ENCODE measurements at places on chromosomes 12 and 14.

- DNase-seq: no peak
- no peaks in the 10 kb centered on the region for H3K36me3 ChIP-seq
- no peak overlapping the region for H3K4me3 ChIP-seq
- no peak overlapping the region for H3K27ac ChIP-seq
These were observed 94.5 kb downstream of the PLXNC1 start for GRCh38 chr12:94242901-94243300.

- no peaks in the 10 kb centered on the region for H3K27me3 ChIP-seq
- no peaks in the 10 kb centered on the region for H3K36me3 ChIP-seq
- DNase-seq: no peak
These were observed 21.2 kb upstream of the RNASE12 start for GRCh38 chr14:20612403-20612802.

- H3K4me1 ChIP-seq: peaks cover 41% of the 10 kb centered on the region
- no peak overlapping the region for H3K27ac ChIP-seq
- H3K27me3 ChIP-seq: no peaks in the 10 kb centered on the region
- H3K4me3 ChIP-seq: no peak overlapping the region
- H3K36me3 ChIP-seq: no peaks in the 10 kb centered on the region
These were observed 57.5 kb downstream of the PLEKHA5 start for GRCh38 chr12:19186722-19187661.

GRCh38 chr14:37150414-37150813 lies 22.0 kb downstream of the SLC25A21 start:
- peaks cover 2% of the 10 kb centered on the region for H3K4me1 ChIP-seq
- H3K27ac ChIP-seq: no peak overlapping the region
- H3K36me3 ChIP-seq: peaks cover 1% of the 10 kb centered on the region
- no peak overlapping the region for H3K4me3 ChIP-seq

- H3K4me3 ChIP-seq: peak overlapping the region; percentile 15
- DNase-seq: no peak
- peak overlapping the region; percentile 80 for H3K27ac ChIP-seq
- no peaks in the 10 kb centered on the region for H3K27me3 ChIP-seq
- H3K36me3 ChIP-seq: peaks cover 2% of the 10 kb centered on the region
These were observed 75.3 kb upstream of the TMPO start for GRCh38 chr12:98439981-98440581.

- peaks cover 45% of the 10 kb centered on the region for H3K4me1 ChIP-seq
- peak overlapping the region; percentile 84 for H3K27ac ChIP-seq
- DNase-seq: no peak
- H3K4me3 ChIP-seq: peak overlapping the region; percentile 27
- peaks cover 7% of the 10 kb centered on the region for H3K36me3 ChIP-seq
These were observed 162.4 kb downstream of the C12orf75 start for GRCh38 chr12:105492591-105493545.

DNA sequence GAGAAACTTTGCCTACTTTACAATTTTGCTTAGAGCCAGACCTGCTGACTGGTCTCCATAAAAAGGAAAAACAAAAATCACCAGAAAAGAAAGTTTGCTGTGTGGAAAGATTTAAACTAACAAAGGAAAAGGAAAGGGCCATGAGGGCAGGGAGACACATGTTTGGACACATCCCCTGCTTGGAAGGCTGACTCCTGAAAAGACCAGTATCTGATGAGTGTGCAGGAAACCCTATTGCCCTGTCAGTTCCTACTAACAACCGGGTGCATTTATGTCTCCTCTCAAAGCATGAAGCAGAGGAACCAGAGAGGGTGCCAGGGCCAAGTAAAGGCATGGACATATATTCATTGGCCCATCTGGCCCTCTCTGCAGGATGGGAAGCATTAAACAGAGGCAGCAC lies 7.0 kb upstream of the STAB2 start:
- H3K27ac ChIP-seq: no peak overlapping the region
- H3K36me3 ChIP-seq: no peaks in the 10 kb centered on the region

- H3K4me3 ChIP-seq: no peak overlapping the region
- peaks cover 8% of the 10 kb centered on the region for H3K4me1 ChIP-seq
- no peaks in the 10 kb centered on the region for H3K27me3 ChIP-seq
- no peak overlapping the region for H3K27ac ChIP-seq
These were observed 54.3 kb downstream of the PLEKHG7 start for GRCh38 chr12:92756898-92757596.

DNA sequence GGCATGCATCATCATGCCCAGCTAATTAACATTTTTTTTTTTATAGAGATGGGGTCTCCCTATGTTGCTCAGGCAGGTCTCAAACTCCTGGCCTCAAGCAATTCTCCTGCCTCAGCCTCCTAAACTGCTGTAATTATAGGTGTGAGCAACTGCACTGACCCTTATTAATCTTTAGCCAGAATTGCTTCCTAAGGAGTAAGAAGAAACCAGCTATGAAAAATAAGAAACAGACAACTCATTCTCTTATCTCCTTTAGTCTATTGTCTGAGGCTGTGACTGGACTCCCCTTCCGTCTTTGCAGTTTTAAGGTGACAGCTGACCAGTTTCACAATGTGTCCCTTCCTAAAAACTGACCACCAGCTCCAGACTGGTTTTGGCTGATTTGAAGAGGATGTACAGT lies 52.4 kb downstream of the EMP1 start:
- H3K27ac ChIP-seq: no peak overlapping the region
- H3K4me1 ChIP-seq: no peaks in the 10 kb centered on the region
- no peaks in the 10 kb centered on the region for H3K36me3 ChIP-seq
- no peak for DNase-seq

GRCh38 chr14:61516118-61516743 lies 179.1 kb upstream of the HIF1A start:
- H3K27ac ChIP-seq: peak overlapping the region; percentile 19
- H3K36me3 ChIP-seq: no peaks in the 10 kb centered on the region
- peaks cover 54% of the 10 kb centered on the region for H3K4me1 ChIP-seq
- H3K4me3 ChIP-seq: no peak overlapping the region

DNA sequence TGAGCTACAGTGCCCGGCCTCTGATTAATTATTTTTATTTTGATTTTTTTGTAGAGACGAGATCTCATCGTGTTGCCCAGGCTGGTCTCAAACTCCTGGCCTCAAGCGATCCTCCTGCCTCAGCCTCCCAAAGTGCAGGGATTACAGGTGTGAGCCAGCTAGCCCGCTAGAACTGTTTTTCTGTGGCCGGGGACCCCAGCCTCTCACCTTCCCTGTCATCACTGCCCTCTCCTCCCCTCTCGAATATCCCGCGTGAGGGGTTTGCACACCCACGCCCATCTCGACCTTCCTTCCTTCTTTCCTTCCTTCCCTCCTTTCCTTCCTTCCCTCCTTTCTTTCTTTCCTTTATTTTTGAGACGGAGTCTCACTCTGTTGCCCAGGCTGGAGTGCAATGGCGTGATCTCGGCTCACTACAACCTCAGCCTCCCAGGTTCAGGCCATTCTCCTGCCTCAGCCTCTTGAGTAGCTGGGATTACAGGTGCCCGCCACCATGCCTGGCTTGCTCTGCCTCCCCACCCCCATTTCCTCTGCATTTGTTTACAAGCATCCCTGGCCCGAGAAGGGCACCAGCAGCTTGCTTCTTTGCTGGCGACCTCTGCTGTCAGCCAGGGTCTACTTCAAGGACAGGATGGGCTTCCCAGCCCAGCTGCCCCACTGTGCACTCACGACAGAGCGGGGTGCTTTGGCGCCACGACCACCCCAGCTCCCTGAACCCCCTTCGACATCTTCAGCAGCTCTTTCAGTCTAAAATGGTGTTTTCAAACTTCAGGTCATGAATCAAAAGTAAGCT lies 4.3 kb upstream of the TRAF3 start:
- peaks cover 15% of the 10 kb centered on the region for H3K4me1 ChIP-seq
- H3K27ac ChIP-seq: peak overlapping the region; percentile 33
- H3K36me3 ChIP-seq: no peaks in the 10 kb centered on the region
- H3K27me3 ChIP-seq: no peaks in the 10 kb centered on the region
- DNase-seq: peak; percentile 54

- H3K4me1 ChIP-seq: peaks cover 34% of the 10 kb centered on the region
- no peaks in the 10 kb centered on the region for H3K27me3 ChIP-seq
- peak overlapping the region; percentile 38 for H3K4me3 ChIP-seq
- DNase-seq: no peak
These were observed 132.5 kb downstream of the DAAM1 start for GRCh38 chr14:59320763-59321625.

GRCh38 chr12:108734200-108734906 lies 3.0 kb upstream of the CORO1C start:
- no peak for DNase-seq
- H3K27me3 ChIP-seq: no peaks in the 10 kb centered on the region
- H3K4me1 ChIP-seq: peaks cover 17% of the 10 kb centered on the region
- no peak overlapping the region for H3K4me3 ChIP-seq

GRCh38 chr12:48031135-48031960 lies 27.1 kb upstream of the COL2A1 start:
- H3K27ac ChIP-seq: no peak overlapping the region
- no peak for DNase-seq
- H3K36me3 ChIP-seq: no peaks in the 10 kb centered on the region
- H3K4me3 ChIP-seq: no peak overlapping the region
- H3K4me1 ChIP-seq: peaks cover 14% of the 10 kb centered on the region
- H3K27me3 ChIP-seq: peaks cover 4% of the 10 kb centered on the region

DNA sequence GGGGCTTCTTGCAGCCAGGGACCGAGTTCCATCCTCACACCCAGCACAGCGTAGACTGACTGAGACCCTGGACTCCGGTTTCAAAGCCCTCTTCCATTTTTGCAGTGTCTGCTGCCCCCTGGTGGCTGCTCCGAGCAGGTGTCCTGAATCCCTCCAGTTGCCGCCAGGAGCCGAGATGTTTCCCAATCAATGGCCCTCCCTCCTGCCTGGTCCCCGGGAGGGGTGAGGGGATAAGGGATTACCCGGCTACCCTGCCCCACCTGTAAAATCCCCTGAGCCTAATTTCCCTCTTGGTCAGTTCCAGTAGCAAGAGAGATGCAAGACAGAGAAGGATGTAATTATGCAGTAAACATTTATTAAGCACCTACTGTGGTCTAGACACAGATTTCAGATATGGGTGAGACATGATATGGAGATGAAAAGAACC lies 55.0 kb downstream of the PHETA1 start:
- peaks cover 18% of the 10 kb centered on the region for H3K27me3 ChIP-seq
- H3K4me3 ChIP-seq: no peak overlapping the region
- DNase-seq: no peak
- peaks cover 5% of the 10 kb centered on the region for H3K4me1 ChIP-seq
- no peaks in the 10 kb centered on the region for H3K36me3 ChIP-seq

DNA sequence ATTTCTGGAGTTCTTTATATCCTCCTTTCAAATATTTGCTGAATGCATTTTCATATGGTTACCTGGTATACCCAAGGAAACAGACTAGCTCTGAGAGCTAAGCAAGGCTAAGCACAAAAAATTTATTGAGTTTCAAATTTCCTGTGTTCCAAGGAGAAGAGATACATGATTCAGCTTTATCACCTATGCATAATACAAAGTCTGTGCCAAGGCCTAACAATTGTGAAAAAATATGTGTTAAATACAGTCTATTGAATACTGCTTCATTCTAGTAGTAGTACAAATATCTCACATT lies 103.7 kb upstream of the LGR5 start:
- H3K27me3 ChIP-seq: peaks cover 2% of the 10 kb centered on the region
- H3K4me3 ChIP-seq: no peak overlapping the region
- no peak overlapping the region for H3K27ac ChIP-seq
- H3K36me3 ChIP-seq: peaks cover 7% of the 10 kb centered on the region
- peaks cover 3% of the 10 kb centered on the region for H3K4me1 ChIP-seq

GRCh38 chr12:10501030-10501429 lies 4.7 kb upstream of the EIF2S3B start:
- H3K27me3 ChIP-seq: peaks cover 12% of the 10 kb centered on the region
- peaks cover 2% of the 10 kb centered on the region for H3K36me3 ChIP-seq
- H3K4me3 ChIP-seq: no peak overlapping the region
- peaks cover 4% of the 10 kb centered on the region for H3K4me1 ChIP-seq

GRCh38 chr12:46227616-46228015 lies 41.2 kb downstream of the SLC38A1 start:
- H3K27ac ChIP-seq: no peak overlapping the region
- H3K4me3 ChIP-seq: no peak overlapping the region
- no peak for DNase-seq
- H3K36me3 ChIP-seq: peaks cover 28% of the 10 kb centered on the region
- H3K27me3 ChIP-seq: no peaks in the 10 kb centered on the region
- peaks cover 26% of the 10 kb centered on the region for H3K4me1 ChIP-seq

DNA sequence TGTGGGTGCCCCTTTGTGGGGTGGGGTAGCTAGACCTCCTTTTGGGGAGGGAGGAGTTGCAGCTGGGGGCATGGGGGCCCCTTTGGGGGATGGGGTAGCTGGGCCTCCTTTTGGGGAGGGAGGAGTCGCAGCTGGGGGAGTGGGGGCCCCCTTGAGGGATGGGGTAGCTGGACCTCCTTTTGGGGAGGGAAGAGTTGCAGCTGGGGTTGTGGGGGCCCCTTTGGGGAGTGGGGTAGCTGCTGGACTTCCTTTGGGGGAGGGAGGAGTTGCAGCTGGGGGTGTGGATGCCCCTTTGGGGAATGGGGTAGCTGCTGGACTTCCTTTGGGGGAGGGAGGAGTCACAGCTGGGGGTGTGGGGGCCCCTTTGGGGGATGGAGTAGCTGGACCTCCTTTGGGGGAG lies 7.0 kb downstream of the NACA start:
- no peak overlapping the region for H3K4me3 ChIP-seq
- peak; percentile 24 for DNase-seq
- H3K27ac ChIP-seq: no peak overlapping the region
- H3K36me3 ChIP-seq: peaks cover 41% of the 10 kb centered on the region
- no peaks in the 10 kb centered on the region for H3K27me3 ChIP-seq
- peaks cover 57% of the 10 kb centered on the region for H3K4me1 ChIP-seq

DNA sequence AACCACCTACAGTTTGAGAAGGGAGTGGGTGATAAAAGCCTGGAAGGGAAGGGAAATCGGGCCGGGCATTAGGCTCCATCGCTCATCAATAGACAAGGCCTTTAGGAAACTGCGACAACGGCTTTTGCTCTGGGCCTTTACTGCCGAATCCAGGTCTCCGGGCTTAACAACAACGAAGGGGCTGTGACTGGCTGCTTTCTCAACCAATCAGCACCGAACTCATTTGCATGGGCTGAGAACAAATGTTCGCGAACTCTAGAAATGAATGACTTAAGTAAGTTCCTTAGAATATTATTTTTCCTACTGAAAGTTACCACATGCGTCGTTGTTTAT lies 261 bp upstream of the RNU7-1 start:
- H3K27me3 ChIP-seq: no peaks in the 10 kb centered on the region
- DNase-seq: no peak
- H3K4me1 ChIP-seq: peaks cover 45% of the 10 kb centered on the region
- peak overlapping the region; percentile 91 for H3K4me3 ChIP-seq

DNA sequence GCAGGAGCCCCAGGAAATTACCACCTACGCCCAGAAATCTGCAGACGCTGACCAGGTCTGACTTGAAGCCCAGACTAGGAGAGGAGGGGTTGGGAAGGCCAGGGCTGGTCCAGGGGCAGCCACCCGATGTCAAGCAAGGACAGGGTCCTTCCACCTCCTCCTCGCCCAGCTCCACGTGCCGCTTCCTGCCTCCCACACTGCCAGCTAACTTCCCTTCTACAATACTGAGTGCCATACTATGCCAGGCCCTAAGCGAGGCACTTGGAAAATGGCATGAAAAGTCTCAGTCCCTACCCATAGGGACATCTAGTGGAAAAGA lies 71.7 kb downstream of the SETD3 start:
- no peaks in the 10 kb centered on the region for H3K27me3 ChIP-seq
- no peak for DNase-seq
- no peak overlapping the region for H3K27ac ChIP-seq
- H3K4me1 ChIP-seq: peaks cover 11% of the 10 kb centered on the region
